Right atrium auricular region (tissue), 2 donors: ENCODE measurements at places on chromosomes 4 and X. TPM values are rescaled to one million over a fixed set of nuclear protein-coding genes. Genes with fewer than 3 reads are reported as not detected.

ARHGEF6 gene
- 41.3 TPM for total RNA-seq

- H3K4me1 ChIP-seq = no peaks in the 10 kb centered on the region
- no peak for DNase-seq
- no peaks in the 10 kb centered on the region for H3K27me3 ChIP-seq
- no peak overlapping the region for H3K27ac ChIP-seq
- H3K4me3 ChIP-seq = no peak overlapping the region
These were observed 401.2 kb downstream of the TLL1 start for GRCh38 chr4:166274136-166274761.

DNA sequence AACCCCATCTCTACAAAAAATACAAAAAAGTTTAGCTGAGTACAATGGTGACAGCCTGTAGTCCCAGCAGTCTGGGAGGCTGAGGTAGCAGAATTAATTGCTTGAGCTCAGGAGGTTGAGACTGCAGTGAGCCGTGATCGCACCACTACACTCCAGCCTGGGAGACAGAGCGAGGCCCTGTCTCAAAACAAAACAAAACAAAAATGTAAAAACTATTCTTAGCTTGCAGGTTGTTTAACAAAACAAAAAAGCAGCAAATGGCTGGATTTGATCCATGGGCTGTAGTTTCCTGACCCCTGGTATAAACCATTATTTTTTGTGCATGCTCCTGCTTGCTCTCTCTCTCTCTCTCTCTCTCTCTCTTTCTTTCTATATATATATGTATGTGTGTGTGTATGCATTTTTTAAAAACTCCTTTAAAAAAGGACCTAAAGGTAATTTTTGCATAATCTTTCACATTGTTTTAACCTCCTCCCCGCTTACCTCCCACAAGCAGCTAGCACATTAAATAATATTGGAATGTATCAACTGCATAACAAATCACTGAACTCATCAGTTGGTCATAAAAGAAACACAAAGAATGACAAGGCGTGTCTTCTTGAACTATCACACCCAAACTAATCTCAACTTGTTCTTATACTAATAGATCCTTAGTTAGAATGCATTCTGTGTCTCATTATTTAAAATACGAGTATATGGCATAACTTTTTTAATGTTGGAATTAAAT lies 4.8 kb downstream of the AREG start:
- H3K27me3 ChIP-seq = no peaks in the 10 kb centered on the region
- no peak for DNase-seq
- H3K27ac ChIP-seq = no peak overlapping the region
- no peak overlapping the region for H3K4me3 ChIP-seq
- H3K36me3 ChIP-seq = no peaks in the 10 kb centered on the region

DNA sequence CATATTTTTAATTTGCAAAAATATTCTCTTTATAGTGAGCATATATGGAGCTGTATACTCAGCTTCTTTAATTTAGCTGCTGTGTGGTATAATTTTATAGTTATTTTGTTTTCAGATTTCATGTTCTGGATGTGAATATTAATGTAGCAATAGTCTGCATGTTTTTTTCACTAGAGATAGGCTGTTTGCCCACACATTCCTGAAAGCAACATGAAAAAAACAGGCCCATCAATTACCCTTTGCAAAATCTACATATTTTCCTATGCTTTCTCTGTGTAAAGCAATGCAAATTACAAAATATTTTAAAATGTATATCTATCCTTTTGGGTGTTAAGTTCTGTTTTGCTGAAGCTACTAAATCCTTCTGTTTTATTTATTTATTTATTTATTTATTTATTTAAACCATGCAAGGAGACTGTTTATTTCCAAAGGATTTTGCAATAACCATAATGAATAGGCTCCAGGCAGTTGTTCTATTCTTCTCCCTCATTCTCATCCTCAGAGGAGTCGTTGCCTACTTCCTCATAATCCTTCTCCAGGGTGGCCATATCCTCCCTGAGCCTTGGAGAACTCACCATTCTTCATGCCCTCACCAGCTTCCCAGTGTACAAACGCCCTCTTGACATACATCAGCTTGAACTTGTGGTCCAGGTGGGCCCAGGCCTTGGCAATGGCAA lies 277.1 kb downstream of the ANKRD50 start:
- H3K36me3 ChIP-seq = no peaks in the 10 kb centered on the region
- DNase-seq = no peak
- no peak overlapping the region for H3K4me3 ChIP-seq
- H3K27me3 ChIP-seq = no peaks in the 10 kb centered on the region
- H3K27ac ChIP-seq = no peak overlapping the region

DNA sequence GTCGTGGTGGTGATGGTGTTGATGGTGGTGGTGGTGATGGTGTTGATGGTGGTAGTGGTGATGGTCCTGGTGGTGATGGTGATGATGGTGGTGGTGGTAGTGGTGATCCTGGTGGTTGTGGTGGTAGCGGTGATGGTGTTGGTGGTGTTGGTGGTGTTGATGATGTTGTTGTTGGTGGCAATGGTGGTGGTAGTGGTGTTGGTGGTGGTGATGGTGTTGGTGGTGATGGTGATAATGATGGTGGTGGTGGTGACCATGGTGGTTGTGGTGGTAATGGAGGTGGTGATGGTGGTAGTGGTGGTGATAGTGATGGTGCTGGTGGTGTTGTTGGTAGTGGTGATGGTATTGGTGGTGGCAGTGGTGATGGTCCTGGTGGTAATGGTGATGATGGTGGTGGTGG lies 49.1 kb downstream of the TLR10 start:
- no peak overlapping the region for H3K27ac ChIP-seq
- no peaks in the 10 kb centered on the region for H3K27me3 ChIP-seq
- no peaks in the 10 kb centered on the region for H3K36me3 ChIP-seq
- no peak for DNase-seq
- peaks cover 7% of the 10 kb centered on the region for H3K4me1 ChIP-seq

GRCh38 chr4:186486172-186486571 lies 69.2 kb downstream of the MTNR1A start:
- H3K4me1 ChIP-seq = no peaks in the 10 kb centered on the region
- no peaks in the 10 kb centered on the region for H3K27me3 ChIP-seq
- peak overlapping the region; percentile 10 for H3K4me3 ChIP-seq
- H3K36me3 ChIP-seq = no peaks in the 10 kb centered on the region

DGKK gene
- total RNA-seq = not detected

GRCh38 chrX:11336201-11336600 lies 43.0 kb downstream of the AMELX start:
- H3K4me3 ChIP-seq = no peak overlapping the region
- H3K36me3 ChIP-seq = no peaks in the 10 kb centered on the region
- H3K27ac ChIP-seq = no peak overlapping the region
- no peaks in the 10 kb centered on the region for H3K27me3 ChIP-seq
- DNase-seq = no peak

GPRASP1 gene
- 18.6 TPM for total RNA-seq

GRCh38 chr4:8169763-8170162 lies 11.2 kb upstream of the ABLIM2 start:
- no peak overlapping the region for H3K27ac ChIP-seq
- H3K4me3 ChIP-seq = no peak overlapping the region
- H3K36me3 ChIP-seq = no peaks in the 10 kb centered on the region
- no peaks in the 10 kb centered on the region for H3K27me3 ChIP-seq
- no peaks in the 10 kb centered on the region for H3K4me1 ChIP-seq

- H3K27me3 ChIP-seq = no peaks in the 10 kb centered on the region
- no peaks in the 10 kb centered on the region for H3K36me3 ChIP-seq
- no peaks in the 10 kb centered on the region for H3K4me1 ChIP-seq
- no peak overlapping the region for H3K4me3 ChIP-seq
- no peak overlapping the region for H3K27ac ChIP-seq
- DNase-seq = no peak
These were observed 502.1 kb upstream of the IGFBP7 start for GRCh38 chr4:57612279-57612678.

GRCh38 chrX:13994104-13994503 lies 35.6 kb downstream of the GEMIN8 start:
- H3K4me1 ChIP-seq = no peaks in the 10 kb centered on the region
- no peaks in the 10 kb centered on the region for H3K36me3 ChIP-seq
- DNase-seq = no peak
- H3K4me3 ChIP-seq = no peak overlapping the region
- no peak overlapping the region for H3K27ac ChIP-seq
- no peaks in the 10 kb centered on the region for H3K27me3 ChIP-seq

GRCh38 chrX:103791228-103791627 lies 14.6 kb downstream of the PLP1 start:
- H3K27ac ChIP-seq = no peak overlapping the region
- no peak for DNase-seq
- no peaks in the 10 kb centered on the region for H3K36me3 ChIP-seq

GUCY1A1 gene
- 35.5 TPM for total RNA-seq

DNA sequence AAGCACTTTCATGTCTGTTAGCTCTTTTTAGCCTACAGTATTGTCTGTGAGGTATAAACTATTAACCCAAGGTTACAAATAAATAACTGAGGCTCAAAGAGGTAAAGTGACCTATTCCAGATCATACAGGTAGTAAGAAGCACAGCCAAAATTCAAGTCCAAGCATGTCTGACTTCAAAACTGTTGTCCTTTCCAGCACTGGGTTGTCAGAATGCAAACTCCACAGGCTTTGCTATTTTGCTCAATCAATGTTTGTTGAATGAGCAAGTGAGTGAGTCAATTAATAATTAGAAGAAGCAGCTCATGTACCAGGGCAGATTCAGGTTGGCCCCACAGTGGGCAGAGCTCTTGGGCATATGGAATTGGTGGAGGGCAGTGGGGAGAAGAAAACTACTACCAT lies 134.1 kb upstream of the ARHGEF9 start:
- H3K36me3 ChIP-seq = no peaks in the 10 kb centered on the region
- DNase-seq = no peak
- no peaks in the 10 kb centered on the region for H3K4me1 ChIP-seq
- no peak overlapping the region for H3K4me3 ChIP-seq
- no peaks in the 10 kb centered on the region for H3K27me3 ChIP-seq

CLDN22 gene
- not detected for total RNA-seq

- no peak for DNase-seq
- no peaks in the 10 kb centered on the region for H3K27me3 ChIP-seq
- no peaks in the 10 kb centered on the region for H3K36me3 ChIP-seq
- H3K4me1 ChIP-seq = no peaks in the 10 kb centered on the region
- H3K4me3 ChIP-seq = no peak overlapping the region
These were observed 44.6 kb upstream of the LINC00632 start for GRCh38 chrX:140664939-140665338.

MAGEA1 gene
- total RNA-seq = not detected

PNCK gene
- total RNA-seq = 42.4 TPM

DNA sequence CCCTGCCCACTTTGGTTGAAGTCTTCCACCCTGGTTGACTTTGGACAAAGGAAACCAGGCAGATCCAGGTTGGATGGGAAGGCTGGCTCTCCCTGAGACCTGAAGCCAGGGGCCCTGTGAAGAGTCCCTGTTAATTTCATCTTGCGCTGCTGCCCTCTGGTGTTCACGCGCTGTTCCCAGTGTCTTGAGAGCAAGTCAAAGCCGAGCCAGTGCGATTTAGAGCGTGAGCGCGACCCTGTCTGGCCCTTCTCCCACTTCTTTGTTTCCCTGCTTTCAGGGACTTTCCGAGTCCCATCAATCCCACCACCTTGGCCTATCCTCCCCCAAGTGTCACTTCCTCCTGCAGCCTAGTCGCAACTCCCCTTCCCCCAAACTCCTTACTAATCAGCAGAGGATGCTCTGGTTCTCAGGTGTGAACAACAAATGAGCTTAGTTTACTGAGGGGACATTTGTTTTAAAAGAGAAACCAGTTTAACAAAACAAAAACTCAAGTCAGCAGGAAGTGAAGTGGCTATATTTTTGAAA lies 25.8 kb upstream of the CHRNA9 start:
- no peaks in the 10 kb centered on the region for H3K36me3 ChIP-seq
- H3K4me1 ChIP-seq = peaks cover 3% of the 10 kb centered on the region
- no peak overlapping the region for H3K4me3 ChIP-seq
- DNase-seq = peak; percentile 92
- H3K27ac ChIP-seq = no peak overlapping the region

DNA sequence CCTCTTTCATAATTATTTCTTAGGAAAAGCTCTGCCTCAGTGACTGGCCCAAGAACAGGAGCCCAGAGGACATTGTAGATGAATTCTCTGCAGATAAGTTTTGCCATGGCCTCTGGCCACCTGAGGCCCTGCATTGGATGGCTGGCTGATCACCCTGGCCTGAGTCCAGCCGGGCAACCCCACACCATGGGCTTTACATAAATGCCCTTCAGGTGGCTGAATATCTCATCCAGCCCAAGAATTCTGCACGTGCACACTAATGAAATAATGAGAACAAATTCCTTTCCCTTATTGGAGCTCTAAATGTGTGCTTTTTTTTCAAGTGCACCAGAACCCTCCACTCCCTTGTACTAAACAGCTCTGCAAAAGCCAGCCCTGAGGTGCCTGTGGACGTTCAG lies 65.7 kb downstream of the IRF2 start:
- no peak overlapping the region for H3K27ac ChIP-seq
- no peaks in the 10 kb centered on the region for H3K4me1 ChIP-seq
- DNase-seq = no peak
- no peaks in the 10 kb centered on the region for H3K27me3 ChIP-seq
- peaks cover 42% of the 10 kb centered on the region for H3K36me3 ChIP-seq

DNA sequence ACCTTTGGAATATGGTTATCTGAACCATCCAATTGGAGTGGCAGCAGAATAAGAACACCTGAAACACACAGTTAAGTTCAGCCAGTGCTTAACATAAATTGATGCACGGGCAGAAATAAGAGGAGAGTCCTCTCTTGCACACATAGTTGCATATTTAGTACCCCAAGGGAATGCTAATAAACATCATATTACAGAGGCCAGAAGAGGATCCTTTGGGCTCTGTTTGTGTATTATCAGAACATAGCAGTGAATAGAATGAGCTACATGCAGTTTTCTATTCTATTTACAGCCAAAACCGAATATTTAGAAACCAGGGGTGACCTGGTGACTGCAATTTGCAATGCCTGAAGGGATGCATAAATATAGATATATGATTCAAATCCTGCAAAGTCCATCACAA lies 300.8 kb upstream of the GALNT7 start:
- no peaks in the 10 kb centered on the region for H3K27me3 ChIP-seq
- H3K4me3 ChIP-seq = no peak overlapping the region
- no peaks in the 10 kb centered on the region for H3K36me3 ChIP-seq
